ENCODE measurements at places on chromosomes 7 and 10.

DNA sequence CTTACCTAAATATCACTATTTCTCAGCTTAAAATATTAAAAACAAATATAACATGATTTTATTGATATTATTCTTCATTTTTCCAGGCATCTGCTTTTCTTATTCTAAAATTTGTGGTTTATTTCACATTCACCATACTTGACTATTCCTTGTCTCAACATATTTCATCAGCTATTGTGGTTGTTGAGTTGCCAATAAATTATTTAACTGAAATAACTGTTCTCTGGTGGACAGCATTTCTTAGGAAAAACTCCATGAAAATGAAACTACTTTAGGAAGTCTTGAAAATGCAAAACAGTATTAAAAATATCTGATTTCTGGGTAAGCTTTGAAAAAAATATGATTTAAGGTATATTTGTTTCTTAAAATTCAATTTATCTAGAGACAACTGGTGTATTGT is 122.9 kb upstream of the SEMA3A start:
- no peak overlapping the region for H3K4me3 ChIP-seq
- no peak for DNase-seq
- no peaks in the 10 kb centered on the region for H3K4me1 ChIP-seq
- H3K27me3 ChIP-seq = no peaks in the 10 kb centered on the region

DNA sequence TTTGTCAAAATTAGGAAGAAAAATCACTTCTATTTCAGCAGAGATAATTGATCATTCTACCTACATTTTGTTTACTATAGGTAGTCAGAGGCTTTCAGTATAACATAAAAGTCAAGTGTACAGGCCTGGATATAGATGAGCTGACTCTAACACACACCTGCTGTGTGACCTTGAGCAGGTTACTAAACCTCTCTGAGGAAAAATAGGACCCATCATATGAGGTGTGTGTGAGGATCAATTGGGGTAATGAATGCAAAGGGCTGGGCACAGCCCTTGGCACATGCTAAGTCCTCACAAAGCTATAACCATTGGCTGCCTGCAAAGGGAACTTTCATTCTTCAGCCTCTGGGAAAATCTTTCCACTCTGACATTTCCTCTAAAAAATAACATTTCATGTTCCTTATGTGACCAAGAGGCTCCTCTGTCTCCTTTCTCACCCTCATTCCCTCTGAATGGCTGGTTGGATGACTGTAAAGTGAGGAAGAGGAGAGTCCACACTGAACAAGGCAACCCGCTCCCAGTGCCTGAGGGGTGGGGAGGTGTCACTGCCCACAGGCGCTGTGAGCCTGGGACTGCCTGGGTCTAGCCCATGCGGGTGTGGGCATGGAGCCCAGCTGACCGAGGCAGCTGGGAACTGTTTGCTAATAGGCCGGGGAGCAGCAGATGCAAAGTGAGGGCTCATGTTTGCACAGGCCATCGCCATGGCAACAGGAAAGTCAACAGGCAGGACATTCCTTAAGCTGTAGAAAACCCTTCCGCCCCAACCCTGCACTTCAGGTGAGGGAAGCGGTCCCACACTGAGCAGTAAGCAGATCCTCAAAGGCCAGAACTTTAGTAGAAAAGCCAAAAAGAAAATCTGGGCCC is 36.8 kb downstream of the MYOF start:
- peaks cover 39% of the 10 kb centered on the region for H3K4me1 ChIP-seq
- H3K4me3 ChIP-seq = no peak overlapping the region
- no peaks in the 10 kb centered on the region for H3K27me3 ChIP-seq

GRCh38 chr10:132297526-132297925 is 10.2 kb downstream of the STK32C start:
- H3K4me1 ChIP-seq = no peaks in the 10 kb centered on the region
- DNase-seq = peak; percentile 68
- no peak overlapping the region for H3K27ac ChIP-seq
- H3K4me3 ChIP-seq = no peak overlapping the region
- H3K27me3 ChIP-seq = no peaks in the 10 kb centered on the region

GRCh38 chr10:80493522-80494051 is 39.5 kb downstream of the TSPAN14 start:
- H3K27ac ChIP-seq = peak overlapping the region; percentile 60
- H3K4me3 ChIP-seq = peak overlapping the region; percentile 9
- H3K27me3 ChIP-seq = no peaks in the 10 kb centered on the region
- peaks cover 45% of the 10 kb centered on the region for H3K4me1 ChIP-seq
- DNase-seq = peak; percentile 87

DNA sequence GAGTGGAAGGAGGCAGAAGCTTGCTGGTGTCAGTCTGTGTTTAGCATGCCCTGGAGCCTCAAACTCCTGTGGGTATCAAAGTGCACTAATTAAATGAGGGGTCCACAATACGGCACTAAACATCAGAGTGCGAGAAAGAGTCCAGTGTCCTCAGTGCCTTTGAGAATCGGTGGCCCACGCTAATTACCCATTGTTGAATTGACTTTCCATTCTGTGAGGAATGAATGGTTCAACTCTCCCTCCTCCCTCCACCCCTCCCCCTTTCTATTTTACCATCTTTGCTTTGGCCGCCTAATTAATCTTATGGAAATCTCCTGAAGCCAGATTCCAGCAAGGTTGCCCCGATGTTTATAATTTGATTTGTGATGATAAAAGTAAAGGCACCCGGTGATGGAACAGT is 217.8 kb downstream of the TFEC start:
- no peaks in the 10 kb centered on the region for H3K36me3 ChIP-seq
- no peak for DNase-seq
- H3K27ac ChIP-seq = no peak overlapping the region
- peaks cover 5% of the 10 kb centered on the region for H3K27me3 ChIP-seq
- no peak overlapping the region for H3K4me3 ChIP-seq
- no peaks in the 10 kb centered on the region for H3K4me1 ChIP-seq

- no peaks in the 10 kb centered on the region for H3K27me3 ChIP-seq
- no peaks in the 10 kb centered on the region for H3K36me3 ChIP-seq
- peaks cover 3% of the 10 kb centered on the region for H3K4me1 ChIP-seq
- H3K4me3 ChIP-seq = no peak overlapping the region
These were observed 69.9 kb downstream of the INPP5A start for GRCh38 chr10:132607491-132607890.

DNA sequence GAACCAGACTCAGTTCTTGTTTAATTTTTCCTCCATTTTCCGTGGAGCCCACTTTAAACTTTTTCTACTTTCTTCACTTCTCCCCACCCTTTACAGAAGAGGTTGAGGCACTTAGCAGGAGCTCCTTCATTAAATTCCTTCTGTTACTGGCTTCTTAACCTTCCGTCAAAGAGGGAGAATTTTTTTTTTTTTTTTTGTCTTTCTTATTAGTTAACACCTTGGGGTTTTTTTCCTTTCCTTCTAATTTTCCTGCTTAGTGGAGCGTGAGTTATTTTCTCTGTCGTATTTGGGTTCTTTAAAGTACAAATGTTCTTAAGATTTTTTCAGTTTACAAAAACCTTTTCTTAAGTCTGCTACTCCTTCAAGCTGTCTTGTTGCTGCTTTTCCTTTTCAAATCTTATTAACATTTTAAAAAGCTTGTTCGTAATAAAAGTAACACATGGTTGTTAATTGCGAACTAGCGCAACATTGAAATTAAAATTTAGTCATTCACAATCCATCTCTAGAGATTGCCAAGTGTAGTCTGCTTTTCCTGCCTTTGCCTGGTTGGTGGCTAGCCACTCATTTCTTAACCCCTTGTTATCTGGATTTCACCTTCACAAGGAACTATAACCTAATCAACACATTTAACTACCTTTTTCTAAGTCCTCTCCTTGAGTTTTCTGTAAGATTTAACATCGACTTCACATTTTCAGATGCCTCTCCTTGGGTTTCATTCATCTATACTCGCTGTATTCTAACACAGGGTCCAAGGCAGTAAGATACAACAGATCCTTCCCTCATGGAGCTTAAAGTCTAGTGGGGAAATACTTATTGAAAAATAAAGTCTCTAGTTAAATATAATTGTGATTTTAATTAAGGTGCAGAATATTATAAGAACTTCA is 2.0 kb downstream of the BMPR1A start:
- no peak for DNase-seq
- H3K36me3 ChIP-seq = no peaks in the 10 kb centered on the region
- H3K4me1 ChIP-seq = peaks cover 15% of the 10 kb centered on the region

- no peak overlapping the region for H3K27ac ChIP-seq
- no peak overlapping the region for H3K4me3 ChIP-seq
- no peaks in the 10 kb centered on the region for H3K27me3 ChIP-seq
- H3K36me3 ChIP-seq = no peaks in the 10 kb centered on the region
These were observed 247.9 kb downstream of the PTEN start for GRCh38 chr10:88111294-88111693.

- no peak overlapping the region for H3K4me3 ChIP-seq
- peaks cover 11% of the 10 kb centered on the region for H3K27me3 ChIP-seq
These were observed 18.4 kb upstream of the FRMD4A start for GRCh38 chr10:14349081-14349480.

- no peaks in the 10 kb centered on the region for H3K36me3 ChIP-seq
- peak within 1 kb of the TSS; percentile 78 for H3K4me3 ChIP-seq
- H3K27ac ChIP-seq = peak within 1 kb of the TSS; percentile 12
- peak; percentile 76 for DNase-seq
- peaks cover 20% of the 10 kb centered on the region for H3K4me1 ChIP-seq
- peaks cover 40% of the 10 kb centered on the region for H3K27me3 ChIP-seq
These were observed at the start of gene PRR15 for GRCh38 chr7:29563590-29564495. TSS of gene PRR15 (plus strand) at chr7:29563835. CDS start at chr7:29566330, 2,495 bp downstream.

DNA sequence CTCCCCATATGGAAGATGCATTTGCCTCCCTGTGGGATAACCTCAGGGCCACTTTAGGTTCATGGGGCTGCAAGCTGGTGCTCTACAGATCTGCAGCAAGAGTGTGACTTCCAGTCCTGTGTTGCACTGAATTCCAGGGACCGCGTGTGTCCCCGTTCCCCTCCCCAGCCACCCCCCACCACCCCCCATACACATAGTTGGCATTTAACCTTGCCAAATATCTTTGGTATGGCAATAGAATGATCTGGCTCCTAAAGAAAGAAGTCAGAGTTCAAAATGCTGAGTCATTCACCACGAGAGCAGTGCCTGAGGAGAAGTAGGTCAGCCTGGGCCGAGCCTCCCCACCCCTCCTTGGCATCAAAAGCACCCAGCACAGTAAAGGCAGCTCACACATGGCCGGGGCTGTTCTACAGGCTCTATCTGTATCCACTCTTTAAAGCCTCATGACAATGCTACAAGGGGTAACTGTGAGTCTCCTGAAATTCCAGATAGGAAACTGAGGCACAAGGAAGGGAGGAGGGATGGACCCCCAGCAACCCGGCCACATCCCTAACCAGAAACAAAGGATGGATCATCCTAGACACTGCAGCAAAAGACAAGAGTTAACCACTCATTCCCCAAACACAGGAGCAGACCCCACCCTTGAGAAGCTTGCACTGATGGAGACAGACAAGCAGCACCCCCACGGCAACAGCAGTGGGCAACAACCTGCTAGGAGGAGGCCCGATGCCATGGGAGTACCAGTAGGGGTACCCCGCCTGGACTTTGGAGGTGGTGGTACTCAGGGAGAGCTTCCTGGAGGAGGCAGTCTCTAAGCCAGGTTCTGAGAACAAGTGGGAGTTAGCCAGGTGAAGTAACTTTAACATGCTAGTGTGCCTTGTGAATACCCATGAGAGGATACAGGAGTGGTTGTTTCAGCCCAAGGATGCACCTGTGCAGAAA is 70.3 kb upstream of the NANOS1 start:
- H3K27ac ChIP-seq = no peak overlapping the region
- H3K4me3 ChIP-seq = no peak overlapping the region
- H3K4me1 ChIP-seq = peaks cover 9% of the 10 kb centered on the region

- H3K27me3 ChIP-seq = no peaks in the 10 kb centered on the region
- no peaks in the 10 kb centered on the region for H3K36me3 ChIP-seq
- peaks cover 30% of the 10 kb centered on the region for H3K4me1 ChIP-seq
- no peak overlapping the region for H3K4me3 ChIP-seq
- no peak for DNase-seq
- H3K27ac ChIP-seq = peak overlapping the region; percentile 57
These were observed 428.9 kb downstream of the TNS3 start for GRCh38 chr7:47153058-47153457.

- no peaks in the 10 kb centered on the region for H3K27me3 ChIP-seq
- DNase-seq = no peak
- H3K4me1 ChIP-seq = no peaks in the 10 kb centered on the region
- H3K27ac ChIP-seq = no peak overlapping the region
- no peak overlapping the region for H3K4me3 ChIP-seq
- H3K36me3 ChIP-seq = no peaks in the 10 kb centered on the region
These were observed 21.9 kb downstream of the CHRM2 start for GRCh38 chr7:136890399-136890798.

GRCh38 chr7:151796091-151796870 is 80.6 kb downstream of the PRKAG2 start:
- H3K27me3 ChIP-seq = peaks cover 1% of the 10 kb centered on the region
- DNase-seq = peak; percentile 80
- H3K4me3 ChIP-seq = no peak overlapping the region
- no peaks in the 10 kb centered on the region for H3K36me3 ChIP-seq

GRCh38 chr7:127928852-127929251 is 102.4 kb downstream of the LRRC4 start:
- H3K27me3 ChIP-seq = no peaks in the 10 kb centered on the region
- no peak overlapping the region for H3K4me3 ChIP-seq
- DNase-seq = no peak
- H3K36me3 ChIP-seq = peaks cover 19% of the 10 kb centered on the region

DNA sequence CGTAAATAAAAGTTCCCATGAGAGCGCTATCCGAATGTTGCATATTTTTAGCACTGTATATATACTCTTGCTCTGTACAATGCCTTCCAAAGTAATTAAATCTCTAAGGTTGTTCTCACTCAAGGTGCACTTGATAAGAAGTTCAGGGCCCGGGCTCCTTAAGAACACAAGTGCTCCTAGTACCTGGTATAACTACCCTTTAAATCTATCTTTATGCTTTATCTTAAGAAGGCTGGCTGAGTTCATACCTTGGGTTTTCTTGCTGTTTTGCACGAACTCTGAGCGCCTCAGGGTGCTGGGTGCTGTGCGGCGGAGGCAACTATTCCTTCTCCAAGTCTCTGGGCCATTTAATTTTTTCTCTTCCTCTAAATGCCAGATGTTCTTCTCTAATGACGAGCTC is 80.4 kb downstream of the DNMBP start:
- no peak overlapping the region for H3K4me3 ChIP-seq
- H3K36me3 ChIP-seq = peaks cover 10% of the 10 kb centered on the region
- peaks cover 27% of the 10 kb centered on the region for H3K4me1 ChIP-seq
- DNase-seq = no peak
- H3K27me3 ChIP-seq = no peaks in the 10 kb centered on the region

DNA sequence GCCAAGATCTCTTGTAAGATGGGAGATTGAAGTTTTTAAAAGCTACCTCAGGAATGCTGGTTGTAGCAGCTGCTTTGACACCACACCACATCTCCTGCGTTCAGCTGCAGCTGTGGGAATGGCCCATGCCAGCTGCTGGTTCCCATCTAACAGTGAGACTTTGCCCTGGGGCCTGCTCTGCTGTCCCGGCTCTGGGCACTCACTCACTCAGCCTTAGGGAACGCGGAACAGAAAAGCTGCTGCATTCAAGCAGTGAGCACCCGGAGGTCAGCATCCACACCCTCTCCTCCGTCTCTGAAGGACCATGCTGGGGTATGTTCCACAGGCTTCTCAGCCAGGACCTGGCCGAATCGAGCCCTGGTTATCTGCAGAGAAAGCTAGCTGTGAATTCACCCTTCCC is 197.1 kb upstream of the CXCL12 start:
- H3K27me3 ChIP-seq = no peaks in the 10 kb centered on the region
- no peak overlapping the region for H3K4me3 ChIP-seq
- no peaks in the 10 kb centered on the region for H3K4me1 ChIP-seq
- H3K36me3 ChIP-seq = no peaks in the 10 kb centered on the region
- H3K27ac ChIP-seq = no peak overlapping the region
- DNase-seq = no peak

GRCh38 chr10:100182908-100183307 is 2.9 kb downstream of the ERLIN1 start:
- no peak overlapping the region for H3K4me3 ChIP-seq
- H3K27ac ChIP-seq = no peak overlapping the region
- no peaks in the 10 kb centered on the region for H3K27me3 ChIP-seq
- H3K4me1 ChIP-seq = peaks cover 32% of the 10 kb centered on the region
- no peak for DNase-seq

- no peak overlapping the region for H3K27ac ChIP-seq
- no peak for DNase-seq
- H3K4me3 ChIP-seq = no peak overlapping the region
- peaks cover 14% of the 10 kb centered on the region for H3K4me1 ChIP-seq
These were observed 345.6 kb upstream of the NRP1 start for GRCh38 chr10:33680036-33680435.
